ENCODE measurements at places on chromosomes 13 and 19. TPM values are rescaled to one million over a fixed set of nuclear protein-coding genes. Genes with fewer than 3 reads are reported as not detected.

Gene PLK5
- not detected for total RNA-seq

Gene SPATA13
- 11.6 TPM for total RNA-seq

Gene ANGPTL4
- 753 TPM for total RNA-seq

Gene REEP6
- total RNA-seq: 7.4 TPM

Gene TRAPPC2B
- 10.3 TPM for total RNA-seq

Gene FBL
- 121 TPM for total RNA-seq

Gene C19orf33
- 2.2 TPM for total RNA-seq

Measured in mesenteric fat pad (tissue), 1 donor.